IMR-90 (cell line): ENCODE measurements at places on chromosomes 16 and 17.

- no peaks in the 10 kb centered on the region for H3K36me3 ChIP-seq
- peaks cover 21% of the 10 kb centered on the region for H3K27me3 ChIP-seq
- no peak overlapping the region for H3K4me3 ChIP-seq
- DNase-seq: no peak
- H3K4me1 ChIP-seq: peaks cover 2% of the 10 kb centered on the region
- H3K27ac ChIP-seq: no peak overlapping the region
Observed at GRCh38 chr17:50892101-50892776, 26.1 kb upstream of the TOB1 start.

- peaks cover 12% of the 10 kb centered on the region for H3K4me1 ChIP-seq
- H3K36me3 ChIP-seq: peaks cover 46% of the 10 kb centered on the region
- no peak for DNase-seq
- H3K4me3 ChIP-seq: no peak overlapping the region
Observed at GRCh38 chr17:38507436-38507835, 79.2 kb downstream of the ARHGAP23 start.

DNA sequence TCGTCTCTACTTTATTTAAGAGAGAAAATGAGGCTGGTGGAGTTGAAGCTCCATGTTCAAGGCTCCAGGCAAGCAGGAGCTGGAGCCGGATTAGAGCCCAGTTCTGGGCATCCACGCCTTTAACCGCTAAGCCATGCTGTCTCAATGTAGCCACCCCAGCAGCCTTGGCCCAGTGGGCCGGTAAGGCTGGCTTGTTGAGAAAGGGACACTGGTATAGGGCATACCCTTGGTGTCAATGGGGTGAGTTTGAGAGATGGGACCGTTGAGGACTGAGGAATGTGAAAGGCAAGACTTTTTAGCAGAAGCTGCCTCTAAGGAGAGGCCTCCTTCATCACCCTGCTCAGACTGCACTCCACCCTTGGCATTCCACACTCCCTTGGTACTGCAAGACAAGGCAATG is 147.4 kb downstream of the CYLD start:
- no peaks in the 10 kb centered on the region for H3K36me3 ChIP-seq
- H3K27me3 ChIP-seq: no peaks in the 10 kb centered on the region
- no peak for DNase-seq
- no peaks in the 10 kb centered on the region for H3K4me1 ChIP-seq

DNA sequence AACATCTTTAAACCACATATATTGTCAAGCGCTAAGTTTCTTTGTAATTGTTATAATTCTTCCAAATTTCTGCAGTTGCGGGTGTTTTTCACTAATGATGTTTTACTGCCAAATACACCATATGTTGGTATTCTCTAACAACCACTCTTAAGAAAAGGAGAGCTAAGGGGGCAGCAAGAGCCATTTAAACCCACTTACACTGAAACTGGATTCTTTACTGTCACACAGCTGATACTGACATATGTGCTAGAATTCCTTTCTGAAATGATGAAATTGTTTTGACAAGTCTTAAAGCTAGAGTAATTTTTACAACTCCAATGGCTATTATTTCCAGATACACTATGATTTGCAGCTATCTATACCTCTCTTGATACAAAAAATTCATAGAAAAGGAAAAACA is 483.1 kb downstream of the CDH11 start:
- no peaks in the 10 kb centered on the region for H3K27me3 ChIP-seq
- DNase-seq: no peak
- H3K27ac ChIP-seq: no peak overlapping the region
- H3K4me3 ChIP-seq: no peak overlapping the region

GRCh38 chr17:75380750-75381149 is 24.7 kb downstream of the GRB2 start:
- peaks cover 7% of the 10 kb centered on the region for H3K36me3 ChIP-seq
- no peaks in the 10 kb centered on the region for H3K27me3 ChIP-seq
- H3K4me1 ChIP-seq: peaks cover 4% of the 10 kb centered on the region
- no peak overlapping the region for H3K27ac ChIP-seq

- H3K4me1 ChIP-seq: no peaks in the 10 kb centered on the region
- no peaks in the 10 kb centered on the region for H3K27me3 ChIP-seq
- no peak overlapping the region for H3K4me3 ChIP-seq
- peaks cover 7% of the 10 kb centered on the region; the same call in 1 of the 2 replicates for H3K36me3 ChIP-seq
- H3K27ac ChIP-seq: no peak overlapping the region
Observed at GRCh38 chr17:63768433-63768832, 5.0 kb downstream of the CCDC47 start.

GRCh38 chr16:89572073-89572484 is 3.5 kb upstream of the CPNE7 start:
- no peak overlapping the region for H3K4me3 ChIP-seq
- DNase-seq: no peak
- H3K27me3 ChIP-seq: peaks cover 4% of the 10 kb centered on the region; the same call in 1 of the 2 replicates
- H3K36me3 ChIP-seq: no peaks in the 10 kb centered on the region
- H3K27ac ChIP-seq: no peak overlapping the region

DNA sequence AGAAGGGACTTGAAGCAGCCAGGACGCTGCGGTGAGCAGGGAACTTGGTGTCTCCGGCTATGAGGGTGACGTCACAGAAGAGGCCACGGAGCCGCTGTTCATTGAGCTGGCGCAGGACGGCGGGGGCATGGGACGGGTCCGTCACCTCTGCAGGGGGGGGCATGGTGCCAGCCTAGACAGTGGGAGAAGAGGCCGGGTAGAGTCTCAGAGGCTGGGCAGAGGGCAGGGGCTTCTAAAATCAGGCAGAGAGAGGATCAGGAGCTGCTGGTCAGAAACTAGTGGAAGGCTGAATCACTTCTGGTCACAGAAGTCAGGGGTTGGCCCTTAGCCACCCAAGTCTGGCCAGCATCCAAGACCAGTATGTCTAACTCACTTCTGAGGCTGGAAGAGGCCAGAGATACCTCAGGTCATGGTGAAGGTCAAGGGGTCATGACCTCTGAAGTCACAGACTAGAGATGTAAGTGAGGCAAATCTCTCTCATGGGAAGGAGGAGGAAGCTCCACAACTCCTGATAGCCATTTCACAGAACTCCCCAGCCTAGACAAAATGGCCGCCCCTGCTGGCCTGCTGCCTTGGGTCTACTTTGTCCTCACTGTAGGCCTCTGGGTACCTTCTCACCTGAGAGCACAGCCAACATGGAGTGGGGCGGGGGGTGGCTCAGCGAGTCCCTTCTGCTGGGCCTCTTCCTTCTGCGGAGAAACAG is 12.6 kb downstream of the ZBTB4 start:
- DNase-seq: peak; percentile 66
- peaks cover 12% of the 10 kb centered on the region; the same call in 1 of the 2 replicates for H3K4me1 ChIP-seq
- no peak overlapping the region for H3K27ac ChIP-seq
- H3K36me3 ChIP-seq: peaks cover 43% of the 10 kb centered on the region

- no peak overlapping the region for H3K27ac ChIP-seq
- H3K4me3 ChIP-seq: no peak overlapping the region
- H3K4me1 ChIP-seq: no peaks in the 10 kb centered on the region
- no peaks in the 10 kb centered on the region for H3K27me3 ChIP-seq
- peaks cover 23% of the 10 kb centered on the region for H3K36me3 ChIP-seq
Observed at GRCh38 chr16:3988824-3989223, 108.3 kb upstream of the CREBBP start.

- no peaks in the 10 kb centered on the region for H3K27me3 ChIP-seq
- DNase-seq: no peak
- no peak overlapping the region for H3K27ac ChIP-seq
- peaks cover 13% of the 10 kb centered on the region for H3K36me3 ChIP-seq
Observed at GRCh38 chr16:3321816-3322215, 16.5 kb downstream of the ZNF75A start.

DNA sequence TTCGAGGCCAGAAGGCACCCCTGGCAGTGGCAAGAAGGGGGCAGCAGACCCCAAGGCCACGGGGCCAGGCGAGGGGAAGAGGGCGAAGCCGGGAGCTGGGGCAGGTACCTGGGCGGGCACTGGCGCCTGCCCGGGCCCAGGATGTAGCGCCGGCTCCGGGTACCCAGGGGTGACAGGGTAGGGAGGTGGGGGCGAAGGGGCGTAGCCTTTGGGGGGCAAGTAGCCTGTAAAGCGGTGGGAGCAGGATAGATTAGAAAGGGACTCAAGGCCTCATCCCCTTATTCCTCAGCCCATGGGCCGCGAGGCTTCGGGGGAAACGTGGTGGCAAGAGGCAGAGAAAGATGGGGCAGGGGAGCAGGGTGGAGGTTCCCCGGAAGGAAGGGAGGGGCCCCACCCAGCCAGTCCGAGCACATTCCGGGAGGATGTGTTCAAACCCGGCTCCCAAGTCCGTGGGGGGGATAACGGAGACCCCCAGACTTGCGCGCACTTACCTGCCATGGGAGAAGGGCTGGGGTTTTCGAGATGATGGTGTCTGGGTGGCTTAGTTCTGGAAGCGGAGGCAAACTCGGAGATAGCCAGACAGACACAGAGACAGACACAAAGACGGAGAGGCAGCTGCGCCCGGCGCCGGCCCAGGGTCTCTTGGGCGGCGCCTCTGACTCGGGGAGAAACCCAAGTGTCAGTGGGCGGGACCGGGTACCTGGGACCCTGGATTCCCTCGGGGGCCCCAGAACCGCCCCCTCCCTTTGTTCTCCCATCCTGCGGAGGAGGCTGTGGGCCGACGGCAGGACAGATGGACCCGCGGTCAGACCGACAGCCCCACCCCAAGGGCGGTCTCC is 493 bp downstream of the PLSCR3 start:
- peaks cover 8% of the 10 kb centered on the region for H3K4me1 ChIP-seq
- H3K36me3 ChIP-seq: peaks cover 35% of the 10 kb centered on the region
- H3K27ac ChIP-seq: peak overlapping the region; percentile 77
- H3K27me3 ChIP-seq: no peaks in the 10 kb centered on the region
- no peak for DNase-seq

DNA sequence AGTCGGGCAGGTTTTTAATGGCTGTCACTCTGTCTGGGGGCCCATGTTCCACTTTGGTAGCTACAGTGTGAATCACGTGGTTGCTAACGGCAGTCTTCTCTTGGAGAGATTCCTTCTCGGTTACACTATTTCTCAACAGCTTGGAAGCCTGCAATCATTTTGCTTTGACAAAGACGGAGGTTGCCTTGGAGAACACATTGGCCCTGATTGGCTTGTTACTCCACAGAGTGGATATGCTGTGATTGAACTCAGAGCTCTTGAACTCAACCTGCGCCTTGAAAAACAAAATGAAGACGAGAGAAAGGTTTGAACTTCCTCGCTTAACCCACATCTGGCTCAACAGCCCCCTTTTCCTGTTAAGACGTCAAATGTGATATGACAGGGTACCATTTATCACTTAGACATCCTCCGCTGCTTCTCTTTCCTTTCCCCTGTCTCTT is 218.9 kb downstream of the MAF start:
- no peaks in the 10 kb centered on the region for H3K4me1 ChIP-seq
- H3K27me3 ChIP-seq: no peaks in the 10 kb centered on the region
- no peak overlapping the region for H3K27ac ChIP-seq
- no peak for DNase-seq

DNA sequence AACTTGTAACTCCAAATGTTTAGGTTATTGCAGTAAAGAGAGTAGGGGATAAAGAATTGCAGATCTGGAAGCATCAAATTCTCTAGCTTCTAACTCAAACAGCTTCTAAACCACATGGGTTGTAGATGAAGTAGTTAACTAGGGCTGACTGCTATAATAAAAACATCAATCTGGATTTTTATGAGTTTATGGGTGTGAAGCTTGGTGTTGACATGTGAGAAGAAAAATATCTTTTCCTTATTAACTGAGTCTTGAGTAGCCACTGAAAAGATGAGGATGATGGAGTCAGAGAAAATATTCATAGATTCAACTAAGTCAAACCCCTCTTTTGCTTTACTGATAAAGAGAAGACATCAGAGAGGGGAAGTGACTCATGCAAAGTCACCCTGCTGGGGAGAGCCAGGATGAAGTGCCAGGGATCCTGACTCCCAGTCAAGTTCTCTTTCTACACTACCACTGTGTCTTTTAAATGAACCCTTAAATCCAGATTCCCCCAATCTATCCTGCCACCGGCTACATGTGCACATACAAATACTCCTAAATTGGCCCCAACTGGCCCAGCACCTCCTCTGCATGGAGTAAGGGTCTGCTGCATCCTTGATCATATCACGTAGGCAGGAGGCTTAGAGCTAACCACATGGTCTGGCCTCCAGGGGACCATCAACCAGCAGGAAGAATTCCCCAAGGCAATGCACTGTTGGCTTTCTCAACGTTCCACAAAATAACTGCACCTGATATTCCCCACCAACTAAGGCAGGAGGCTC is 264.0 kb upstream of the CCL2 start:
- H3K27me3 ChIP-seq: no peaks in the 10 kb centered on the region
- H3K4me1 ChIP-seq: no peaks in the 10 kb centered on the region
- H3K4me3 ChIP-seq: no peak overlapping the region
- no peak for DNase-seq
- no peak overlapping the region for H3K27ac ChIP-seq

DNA sequence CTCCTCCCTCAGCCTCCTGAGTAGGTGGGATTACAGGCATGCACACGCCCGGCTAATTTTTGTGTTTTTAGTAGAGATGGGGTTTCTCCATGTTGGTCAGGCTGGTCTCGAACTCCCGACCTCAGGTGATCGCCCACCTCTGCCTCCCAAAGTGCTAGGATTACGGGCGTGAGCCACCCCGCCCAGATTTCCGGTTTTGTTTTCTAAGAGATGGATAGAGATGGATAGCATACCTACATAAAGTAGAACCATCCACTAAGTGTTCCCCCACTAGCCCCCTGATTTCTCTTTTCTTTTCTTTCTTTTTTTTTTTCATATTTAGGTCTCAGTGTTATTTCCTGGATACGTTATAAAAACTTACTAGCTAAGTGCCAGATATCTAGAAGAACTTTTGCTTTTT is 2.0 kb downstream of the WSB1 start:
- H3K27me3 ChIP-seq: no peaks in the 10 kb centered on the region
- H3K4me1 ChIP-seq: peaks cover 10% of the 10 kb centered on the region
- peak overlapping the region; percentile 71; the same call in 1 of the 2 replicates for H3K27ac ChIP-seq
- H3K36me3 ChIP-seq: peaks cover 3% of the 10 kb centered on the region; the same call in 1 of the 2 replicates

DNA sequence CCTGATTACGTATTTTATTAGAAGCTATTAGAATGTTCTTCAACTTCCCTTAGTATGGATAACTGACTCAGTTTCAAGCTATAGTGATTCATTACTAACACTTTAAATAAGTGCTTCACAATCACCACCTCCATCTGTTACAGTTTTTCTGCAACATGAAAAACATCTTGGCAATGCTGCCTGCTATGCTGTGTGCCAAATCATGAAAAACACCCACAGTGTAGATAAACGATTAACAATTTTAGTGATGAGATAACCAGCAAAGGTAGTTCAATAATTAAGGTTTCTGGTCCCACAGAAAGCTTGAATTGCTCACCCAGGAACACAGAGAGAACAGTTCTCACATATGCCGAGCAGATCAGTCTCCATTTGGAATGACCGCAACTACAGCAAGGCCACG is 51.4 kb upstream of the SLC25A19 start:
- H3K36me3 ChIP-seq: peaks cover 1% of the 10 kb centered on the region; the same call in 1 of the 2 replicates
- H3K4me1 ChIP-seq: peaks cover 2% of the 10 kb centered on the region; the same call in 1 of the 2 replicates
- no peak for DNase-seq
- H3K4me3 ChIP-seq: no peak overlapping the region
- H3K27ac ChIP-seq: no peak overlapping the region
